Left cardiac atrium (tissue), 4 donors: ENCODE measurements at places on chromosomes 13 and 19.

DNA sequence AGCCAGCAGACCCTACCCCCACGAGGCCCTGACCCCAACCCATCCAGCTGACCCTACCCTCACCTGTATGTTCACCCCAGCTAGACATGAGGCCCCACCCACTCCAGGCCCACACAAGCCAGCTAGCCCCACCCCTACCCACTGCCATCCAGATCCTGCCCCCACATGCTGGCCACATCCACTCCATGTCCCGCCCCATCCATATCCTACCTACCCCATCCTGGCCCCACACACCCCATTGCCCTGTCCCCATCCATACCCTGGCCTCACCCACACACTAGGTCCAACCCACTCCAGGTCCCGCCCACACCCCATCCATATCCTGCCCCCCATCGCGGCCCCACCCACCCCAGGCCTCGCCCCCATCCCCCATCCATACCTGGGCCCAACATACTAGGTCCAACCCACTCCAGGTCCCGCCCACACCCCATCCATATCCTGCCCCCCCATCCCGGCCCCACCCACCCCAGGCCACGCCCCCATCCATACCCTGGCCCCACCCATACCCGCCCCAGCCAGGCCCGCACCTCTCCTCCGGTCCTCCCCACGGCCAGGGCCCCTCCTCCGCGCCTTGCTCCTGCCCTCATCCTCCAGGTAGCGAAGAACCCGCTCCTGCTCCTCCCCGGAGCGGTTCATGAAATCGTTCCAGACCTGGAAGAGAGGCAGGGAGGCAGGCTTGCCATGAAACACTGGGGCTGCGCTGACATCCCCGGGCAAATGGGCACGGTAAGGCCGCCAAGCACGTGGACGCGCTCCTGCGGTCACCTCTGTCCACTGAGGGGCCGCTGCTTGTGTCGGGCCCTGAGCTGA lies 7.2 kb downstream of the RNU6-9 start:
- DNase-seq, result no peak

DNA sequence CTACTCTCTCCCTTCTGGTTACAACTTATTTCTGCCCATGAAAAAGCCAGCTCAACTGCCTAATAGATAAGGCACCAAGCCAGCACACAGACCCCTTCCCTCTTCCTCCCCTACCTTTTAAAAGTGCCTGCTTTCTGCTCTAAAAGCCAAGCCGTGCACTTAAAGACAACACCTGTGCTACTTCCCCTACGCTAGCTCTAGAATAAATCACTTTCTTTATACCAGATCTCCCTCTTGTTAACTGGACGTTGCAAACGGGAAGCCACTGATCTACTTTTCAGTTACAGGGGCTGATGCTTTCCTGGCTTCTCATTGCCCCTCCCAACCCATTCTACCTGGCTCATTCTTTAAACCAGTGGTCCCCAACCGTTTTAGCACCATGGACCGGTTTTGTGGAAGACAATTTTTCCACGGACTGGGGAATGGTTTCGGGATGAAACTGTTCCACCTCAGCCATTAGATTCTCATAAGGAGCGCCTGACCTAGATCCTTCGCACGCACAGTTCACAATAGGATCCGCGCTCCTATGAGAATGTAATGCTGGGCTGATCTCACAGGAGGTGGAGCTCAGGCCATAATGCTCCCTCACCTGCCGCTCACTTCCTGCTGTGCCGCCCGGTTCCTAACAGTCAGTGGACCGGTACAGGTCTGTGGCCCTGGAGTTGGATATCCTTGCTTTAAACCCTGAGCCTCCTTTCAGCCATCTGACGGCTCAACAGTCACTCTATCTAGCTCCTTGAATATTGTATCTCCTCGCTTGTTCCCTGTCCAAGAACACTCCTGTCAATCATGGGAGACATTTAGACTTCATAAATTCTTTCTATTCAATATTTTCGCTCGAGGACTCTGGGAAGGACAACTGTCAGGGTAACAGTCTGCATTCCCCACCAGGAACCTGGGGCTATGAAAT lies 841 bp upstream of the ZNF223 start:
- DNase-seq, result no peak

DNA sequence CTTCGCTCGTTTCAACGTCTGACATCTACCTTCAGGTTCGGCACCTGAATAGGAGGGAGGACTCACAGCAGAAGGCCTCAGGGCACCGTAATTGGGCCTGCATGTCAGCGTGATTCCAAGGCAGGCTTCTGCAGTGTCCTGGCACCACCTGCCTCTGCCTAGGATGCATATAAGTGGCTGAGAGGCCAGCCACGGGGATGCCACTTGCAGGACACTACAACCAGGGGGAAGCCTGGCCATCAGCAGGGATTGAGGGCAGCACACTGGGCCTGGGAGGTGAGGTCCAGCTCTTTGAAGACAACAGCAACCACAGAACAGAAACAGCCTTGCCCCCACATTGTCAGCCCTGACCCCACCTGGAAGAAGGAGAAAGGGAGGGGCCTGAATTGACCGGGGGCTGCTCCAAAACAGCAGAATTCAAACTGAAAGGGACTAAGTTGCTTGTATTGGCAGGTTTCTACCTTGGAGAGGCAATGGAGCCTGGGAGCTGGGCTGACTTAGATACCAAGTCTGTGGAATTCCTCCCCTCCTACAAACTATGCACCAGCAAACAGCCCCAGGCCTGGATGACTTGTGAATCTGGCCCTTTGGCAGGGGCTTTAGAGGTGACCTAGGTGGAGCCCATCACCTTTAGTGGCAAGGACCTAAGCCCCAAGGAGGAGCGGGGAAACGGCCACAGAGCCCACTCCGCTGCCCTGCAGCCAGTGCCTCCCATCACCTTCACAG lies 34.1 kb upstream of the POMP start:
- no peak for DNase-seq

DNA sequence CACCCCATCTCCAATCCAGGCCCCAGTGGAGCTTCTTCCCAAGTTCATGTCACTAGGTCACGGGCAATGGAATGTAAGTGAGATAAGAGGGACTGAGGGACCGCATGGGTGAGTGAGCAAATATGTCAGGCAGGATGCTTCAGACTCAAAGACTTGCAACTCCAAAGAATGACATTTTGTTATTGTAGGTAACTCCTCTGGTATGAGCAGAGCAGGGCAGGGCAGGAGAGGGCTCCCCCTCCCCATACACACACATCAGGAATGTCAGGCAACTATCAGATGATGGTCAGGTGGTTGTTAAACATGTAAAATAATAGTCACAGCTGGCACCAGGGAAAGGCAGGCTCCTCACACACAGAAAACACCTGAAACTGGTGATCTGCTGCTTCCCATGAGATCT lies 10.6 kb downstream of the ERVV-2 start:
- DNase-seq, result no peak

DNA sequence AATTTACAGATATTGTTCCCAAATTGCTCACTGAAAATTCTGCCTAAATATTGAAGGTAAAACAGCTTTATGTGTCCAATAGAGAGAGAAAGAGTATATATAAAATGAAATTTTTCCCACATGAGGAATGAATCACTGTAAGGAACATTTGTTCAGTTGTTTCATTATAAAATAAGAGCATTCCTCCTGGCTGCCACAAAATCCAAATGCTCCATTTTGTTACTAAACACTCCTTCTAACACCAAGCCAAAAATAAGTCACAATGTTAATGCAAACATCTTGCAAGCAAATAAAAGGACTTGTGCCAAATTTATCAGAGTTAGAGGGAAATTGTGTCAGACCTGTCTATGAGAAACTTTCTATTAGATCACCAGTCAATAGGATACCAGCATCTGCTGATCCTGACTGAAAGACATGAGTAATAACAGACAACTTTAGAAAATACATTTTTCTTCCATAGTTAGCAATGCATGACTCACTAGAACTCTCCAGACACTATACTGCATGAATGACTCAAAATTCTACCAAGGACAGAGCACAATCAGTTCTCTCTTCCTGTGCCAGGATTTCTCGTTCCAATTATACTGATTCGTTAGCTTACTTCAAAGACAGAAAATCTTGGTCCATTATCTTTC lies 83.5 kb upstream of the FNDC3A start:
- no peak for DNase-seq

DNA sequence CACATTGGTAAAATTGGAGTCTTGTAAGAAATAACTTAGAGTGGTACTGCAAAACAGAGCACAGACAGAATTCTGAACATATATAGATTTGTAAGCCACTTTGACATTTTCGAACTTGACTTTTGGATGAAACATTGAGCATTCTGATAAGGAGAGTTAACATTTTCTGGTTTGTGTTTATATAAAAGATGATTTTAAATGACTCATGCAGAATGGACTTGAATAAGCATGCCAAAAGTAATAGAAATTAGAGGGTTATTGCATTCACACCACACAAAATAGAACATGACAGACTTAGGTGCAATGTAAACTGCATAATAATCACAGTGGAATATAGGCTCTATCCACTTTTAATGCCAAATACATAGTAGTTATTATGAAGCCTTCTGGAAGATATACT lies 507.0 kb downstream of the DACH1 start:
- no peak for DNase-seq

- DNase-seq, result peak; percentile 72
Measured at GRCh38 chr19:511101-511851, 4.0 kb downstream of the TPGS1 start.

GRCh38 chr19:23817519-23817918 lies 58.8 kb upstream of the ZNF681 start:
- peak; percentile 20 for DNase-seq

- no peak for DNase-seq
Measured at GRCh38 chr13:39132286-39133230, 94.3 kb downstream of the NHLRC3 start.

- DNase-seq, result no peak
Measured at GRCh38 chr13:51689663-51689996, 105.4 kb downstream of the WDFY2 start.

GRCh38 chr19:18865973-18866799 lies 29.8 kb downstream of the CERS1 start:
- DNase-seq, result peak; percentile 67

DNA sequence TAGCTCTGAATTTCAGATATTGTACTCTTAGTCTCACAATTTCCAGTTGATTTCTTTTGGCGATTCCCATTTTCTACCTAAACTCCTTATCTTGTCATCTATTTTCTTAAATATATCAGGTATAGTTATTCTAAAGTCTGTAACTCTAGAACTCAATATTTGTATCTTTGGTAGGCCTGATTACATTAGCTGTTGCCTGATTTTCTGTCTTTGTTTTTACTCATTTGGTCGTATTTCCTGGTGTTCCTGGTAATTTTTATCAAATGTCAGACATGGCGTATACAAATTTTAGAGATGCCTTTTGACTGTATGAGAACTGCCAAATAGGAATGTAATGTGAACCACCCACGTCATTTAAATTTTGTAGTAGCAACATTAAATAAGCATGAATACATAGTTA lies 266.7 kb downstream of the ZNF536 start:
- DNase-seq, result no peak

GRCh38 chr13:112734696-112735547 lies 45.1 kb downstream of the ATP11A start:
- no peak for DNase-seq

GRCh38 chr13:25218019-25218418 lies 45.9 kb upstream of the AMER2 start:
- no peak for DNase-seq

DNA sequence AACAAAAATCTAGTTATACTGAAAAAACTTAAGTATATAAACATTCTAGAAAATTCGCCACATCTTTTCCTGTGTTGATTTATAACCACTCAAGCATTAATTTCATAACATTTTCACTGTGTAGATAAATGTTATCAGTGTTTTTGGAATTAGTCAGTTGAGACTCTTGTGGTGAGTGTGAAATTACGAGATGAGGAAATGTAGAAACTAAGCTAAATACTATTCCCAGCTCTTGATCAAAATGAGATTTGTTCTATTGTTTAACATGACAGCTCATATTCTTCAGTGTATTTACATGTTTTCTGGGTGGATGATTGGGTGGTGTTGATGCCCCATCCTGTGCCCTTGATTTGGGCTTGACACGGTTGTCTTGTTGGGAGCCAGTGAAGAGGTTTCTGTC lies 406.8 kb downstream of the DACH1 start:
- DNase-seq, result no peak

- DNase-seq, result no peak
Measured at GRCh38 chr13:28628241-28628640, 30.7 kb upstream of the POMP start.

DNA sequence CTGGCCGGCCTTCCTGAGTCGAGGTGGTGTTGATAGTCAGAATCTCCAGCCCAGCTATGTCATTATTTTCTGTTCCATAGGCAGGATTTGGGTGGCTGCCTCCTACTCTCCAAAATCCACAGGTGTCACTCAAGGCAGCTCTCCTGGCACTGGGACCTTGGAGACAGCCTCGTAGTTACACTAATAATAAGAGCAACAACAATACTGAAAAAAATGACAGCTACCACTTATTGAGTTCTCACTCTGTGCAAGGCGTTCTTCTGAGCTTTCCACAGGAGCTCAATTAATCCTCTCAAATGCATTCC lies 12.2 kb upstream of the KLK12 start:
- DNase-seq, result no peak

DNA sequence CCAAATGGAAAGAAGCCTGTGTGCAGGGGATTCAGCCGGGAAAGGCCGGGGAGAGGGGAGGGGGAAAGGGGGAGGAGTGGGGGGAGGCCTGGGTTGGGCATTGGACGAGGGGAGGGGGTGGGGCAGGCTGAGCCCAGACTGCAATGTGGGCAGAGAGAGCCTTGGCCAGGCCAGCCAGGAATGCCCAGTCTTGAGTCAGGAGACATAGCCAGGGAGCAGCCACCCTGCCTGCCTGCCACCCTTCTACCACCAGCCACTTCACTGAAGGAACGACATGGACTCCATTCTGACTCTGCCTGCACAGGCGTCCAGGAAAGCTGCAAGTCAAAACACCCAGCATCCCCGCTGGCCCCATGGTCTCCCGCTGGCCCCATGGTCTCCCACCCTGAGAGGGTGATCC lies 498 bp downstream of the PROZ start:
- DNase-seq, result no peak
